ENCODE measurements at places on chromosomes 1 and 21.

DNA sequence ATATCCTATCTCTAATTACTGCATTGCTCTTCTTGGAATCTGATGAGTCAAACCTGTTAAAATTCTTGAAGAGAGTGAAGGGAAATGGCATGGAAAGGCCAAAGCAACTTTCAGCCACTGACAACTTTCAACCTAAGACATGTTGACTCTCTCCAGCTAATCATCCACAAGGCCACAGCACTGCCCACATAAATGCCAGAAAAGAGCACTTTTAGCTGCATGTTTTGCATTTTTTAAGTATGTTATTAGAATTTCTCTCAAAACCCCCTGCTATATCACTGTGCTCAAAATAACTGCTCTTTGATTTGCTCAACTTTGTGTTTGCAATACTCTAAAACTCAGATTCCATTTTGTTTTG lies 352.5 kb downstream of the ADGRL2 start:
- no peak for DNase-seq

DNA sequence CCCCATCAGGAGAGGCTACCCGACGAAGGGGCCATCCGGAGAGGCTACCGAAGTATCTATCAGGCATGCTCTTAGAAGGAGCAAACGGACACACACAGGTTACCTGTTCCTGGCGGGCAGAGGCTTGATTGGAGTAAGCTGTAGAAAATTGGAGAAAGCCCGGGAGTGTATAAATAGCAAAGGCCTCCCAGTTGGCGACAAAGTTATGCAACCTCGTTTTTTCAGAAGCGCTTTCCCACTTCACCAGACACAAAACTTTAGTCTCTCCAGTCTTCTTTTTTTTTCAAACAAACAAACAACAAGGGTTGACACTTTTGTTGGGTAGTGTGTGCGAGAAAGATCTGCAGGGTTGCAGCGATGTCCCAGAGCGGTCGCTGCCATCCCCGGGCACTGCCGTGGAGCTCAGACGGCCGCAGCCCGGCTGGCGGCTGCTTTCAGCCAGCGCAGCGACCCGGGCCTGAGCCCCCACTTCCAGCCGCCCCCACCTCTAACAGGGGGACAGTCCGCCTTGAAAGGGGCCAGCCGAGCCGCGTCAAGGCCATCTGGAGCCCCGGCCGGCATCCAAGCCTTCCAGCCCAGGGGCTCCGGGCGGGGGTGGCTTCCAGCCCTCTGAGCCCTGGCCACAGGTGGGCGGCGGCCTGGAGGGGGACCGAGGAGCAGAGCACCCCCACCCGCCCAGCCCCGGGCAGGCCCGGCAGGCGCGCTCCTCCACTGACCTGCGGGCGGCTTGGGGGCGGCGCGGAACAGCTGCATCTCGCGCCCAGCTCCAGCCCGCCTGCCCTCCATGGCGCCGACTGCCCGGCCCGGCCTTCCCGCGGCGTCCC lies 616 bp downstream of the MCOLN3 start:
- DNase-seq = no peak

- DNase-seq = no peak
These were observed 34.3 kb downstream of the SSBP3 start for GRCh38 chr1:54371942-54372275.

- no peak for DNase-seq
These were observed 586.3 kb downstream of the ADGRL2 start for GRCh38 chr1:82387012-82387366.

- peak; percentile 67 for DNase-seq
These were observed 4.5 kb downstream of the TMEM125 start for GRCh38 chr1:43274125-43274803.

DNA sequence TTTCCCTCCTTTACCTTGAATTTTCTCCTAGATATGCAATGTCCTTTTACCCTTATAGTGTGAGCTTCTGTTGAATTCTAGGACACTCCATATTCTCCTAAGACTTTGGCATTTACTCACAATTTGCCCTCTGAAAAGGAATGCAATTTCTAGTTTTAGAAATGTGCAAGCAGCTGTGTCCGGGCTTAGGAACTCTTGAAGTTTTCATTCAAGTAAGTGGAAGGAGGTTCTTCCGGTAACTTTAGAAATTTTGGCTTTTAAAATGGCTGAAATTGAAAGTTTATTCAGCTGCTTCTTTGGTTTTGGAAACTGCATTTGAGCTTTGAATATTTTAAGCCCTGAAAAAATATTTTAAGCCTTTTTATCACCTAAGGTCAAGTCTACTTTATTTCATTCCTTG lies 56.3 kb downstream of the DPH5 start:
- DNase-seq = no peak

Measured in mesenteric fat pad (tissue), 1 donor.